T-helper 2 cell (primary cell): ENCODE measurements at places on chromosomes 2 and 18.

DNA sequence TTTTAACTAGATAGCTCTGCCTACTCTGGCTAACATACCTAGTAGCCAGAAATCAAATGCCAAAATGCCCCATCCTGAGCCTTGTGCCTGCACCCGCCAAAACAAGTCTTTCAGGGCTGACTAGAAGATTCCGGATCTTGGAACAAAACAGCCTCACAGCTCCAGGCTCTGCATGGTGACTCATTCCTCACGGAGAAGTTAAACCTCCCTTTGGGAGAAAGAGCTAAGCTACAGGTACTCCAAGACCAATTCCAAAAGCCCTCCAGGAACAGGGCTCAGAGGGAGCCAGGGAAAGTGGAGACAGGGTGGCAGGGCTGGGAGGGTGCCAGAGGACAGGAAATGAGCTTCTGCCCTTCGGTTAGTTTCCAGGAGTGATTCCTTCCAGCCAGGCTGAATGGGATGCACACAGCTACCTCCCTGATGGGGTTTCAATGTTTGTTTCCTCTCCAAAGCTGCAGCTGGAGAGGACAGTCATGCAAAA, 295.6 kb downstream of the TNS1 start:
- no peak for DNase-seq

DNA sequence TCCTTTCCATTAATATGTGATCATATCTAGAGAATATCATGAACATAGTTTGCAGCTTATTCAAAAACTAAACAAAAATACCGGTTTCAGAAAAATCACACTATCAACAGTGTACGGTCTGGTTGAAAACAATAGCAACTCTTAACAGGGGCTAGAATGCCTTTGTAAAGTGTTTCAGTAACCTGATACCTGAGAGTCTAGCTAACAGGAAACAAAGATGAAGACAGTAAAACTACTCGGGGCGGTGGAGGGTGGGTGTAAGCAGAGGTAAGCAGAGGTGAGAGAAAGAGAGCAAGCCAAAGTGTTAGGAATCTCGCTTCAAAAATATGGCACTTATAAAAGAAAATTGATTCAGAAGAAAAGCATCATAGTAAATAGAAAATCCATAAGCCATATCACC, 109.0 kb upstream of the RGPD4 start:
- no peak for DNase-seq

DNA sequence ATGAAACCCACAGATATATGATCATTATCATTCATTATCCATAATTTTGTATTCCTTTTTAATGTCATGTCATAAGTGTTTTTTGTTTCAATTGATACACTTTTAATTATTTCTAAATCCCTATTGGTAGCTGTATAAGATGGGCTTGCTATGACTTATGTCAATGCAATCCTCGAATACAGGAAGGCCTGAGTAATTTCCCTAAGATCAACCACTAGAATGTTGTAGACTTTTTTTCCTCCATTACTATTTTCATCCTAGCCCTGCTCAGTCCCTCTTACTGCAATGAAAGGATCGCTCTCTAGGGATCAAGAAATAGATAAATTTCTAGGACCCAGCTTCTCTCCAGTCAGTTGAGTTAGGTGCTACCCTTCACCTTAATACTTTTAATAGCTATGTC, 186.3 kb downstream of the KCNE4 start:
- DNase-seq, result no peak

- no peak for DNase-seq
These were observed 31.7 kb upstream of the SERTAD2 start for GRCh38 chr2:64685430-64685829.

DNA sequence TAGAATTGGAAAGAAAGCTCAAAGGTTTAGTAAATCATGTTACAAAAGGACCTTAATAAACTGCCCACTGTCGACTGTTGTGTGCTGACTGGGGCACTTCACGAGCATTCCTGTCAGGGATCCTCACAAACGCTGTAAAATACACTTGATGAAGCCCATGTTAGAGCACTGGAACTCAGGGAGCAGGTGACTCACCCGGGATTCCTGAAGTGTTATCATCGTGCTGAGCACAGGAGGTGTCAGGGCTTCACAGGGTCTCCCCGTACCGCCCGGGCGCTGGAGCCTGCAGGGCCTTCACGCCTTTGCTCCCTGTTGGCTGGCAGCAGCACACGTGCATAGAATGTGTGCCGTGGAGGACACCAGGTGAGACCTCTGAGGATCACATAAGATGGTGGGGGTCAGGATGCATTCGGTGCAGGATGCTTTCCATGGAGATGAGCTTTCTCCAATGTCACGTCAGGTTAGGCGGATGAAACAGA, 187.3 kb downstream of the SNTG2 start:
- no peak for DNase-seq
